ENCODE measurements at places on chromosomes 5 and 9.

DNA sequence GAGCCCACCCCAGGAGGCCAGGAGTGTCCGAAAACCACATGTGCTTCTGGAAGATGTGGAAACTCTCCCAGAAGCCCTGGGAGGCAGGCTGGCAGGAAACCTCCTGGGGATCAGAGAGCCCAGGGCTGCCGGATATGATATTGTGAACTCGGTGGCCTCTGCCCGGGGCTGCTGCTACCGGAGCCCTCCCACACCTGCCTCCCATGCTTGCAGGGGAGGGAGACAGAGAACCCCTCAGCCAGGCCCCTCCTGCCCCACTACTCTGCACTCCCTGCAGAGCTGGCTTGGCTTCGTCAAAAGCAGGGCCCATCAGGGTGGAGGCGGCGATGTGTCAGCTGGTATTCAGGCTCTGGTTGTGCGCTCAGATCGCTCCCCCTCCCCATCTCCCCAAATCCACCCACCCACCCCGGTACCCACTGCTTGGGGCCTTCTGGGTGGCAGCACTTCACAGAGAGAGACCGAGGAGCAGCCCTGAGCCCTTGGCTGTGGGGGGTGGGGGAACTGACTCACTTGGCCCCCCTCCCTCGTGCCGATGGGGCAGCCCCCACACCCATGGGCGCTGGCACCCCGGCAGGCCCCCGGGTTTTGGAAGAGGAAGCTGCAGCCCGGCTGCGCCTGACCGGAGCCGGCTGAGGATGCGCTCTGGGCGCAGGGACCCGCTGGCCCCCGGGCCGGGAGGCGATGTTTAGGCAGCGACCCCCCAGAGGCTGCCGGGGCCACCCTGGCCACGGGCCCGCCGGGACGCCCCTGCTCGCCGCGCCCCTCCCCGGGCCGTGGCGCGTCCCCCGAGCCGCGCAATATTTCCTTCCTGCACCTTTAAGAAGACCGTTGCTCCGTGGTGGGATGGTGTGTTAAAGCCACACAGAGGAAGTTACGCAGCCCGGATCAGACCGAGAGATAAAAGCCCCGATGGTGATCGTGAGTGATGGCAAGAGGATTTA, 786 bp upstream of the NTNG2 start:
- DNase-seq: no peak

DNA sequence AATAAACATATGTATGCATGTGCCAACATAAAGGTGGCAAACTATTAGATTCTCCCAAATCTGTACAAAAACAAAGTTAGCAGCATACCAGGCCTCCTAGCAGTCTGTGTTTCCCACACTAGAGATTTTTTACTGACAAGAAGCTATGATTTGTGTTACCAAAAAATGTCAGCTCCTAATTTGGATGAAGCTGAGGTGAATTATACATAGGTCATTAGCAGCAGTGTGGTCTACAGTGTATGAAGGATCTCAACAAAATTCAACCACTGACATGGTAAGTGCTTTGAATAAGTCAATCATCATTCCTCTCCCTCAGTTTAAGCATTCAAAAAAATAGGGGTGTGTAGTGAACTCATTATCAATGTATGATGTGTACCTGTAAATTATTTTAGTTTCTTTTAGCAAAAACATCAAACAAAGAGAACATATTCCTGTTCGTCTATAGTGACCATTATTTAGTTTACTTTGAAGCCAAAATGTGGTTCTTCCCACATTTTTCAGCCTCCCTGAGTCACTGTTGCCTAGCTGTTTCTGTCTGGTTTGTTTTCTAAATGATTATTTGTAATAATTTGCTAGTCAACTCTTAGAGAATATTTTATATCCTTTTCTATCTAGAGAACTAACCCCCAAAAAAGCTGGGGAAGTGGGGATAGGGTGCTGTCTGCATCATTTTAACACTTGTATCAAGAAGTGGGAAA, 52.1 kb upstream of the RGMB start:
- no peak for DNase-seq

GRCh38 chr9:129412814-129413536, 207.9 kb downstream of the C9orf50 start:
- DNase-seq: peak; percentile 78

- no peak for DNase-seq
These were observed 48.3 kb downstream of the SH3TC2 start for GRCh38 chr5:149014571-149015031.

DNA sequence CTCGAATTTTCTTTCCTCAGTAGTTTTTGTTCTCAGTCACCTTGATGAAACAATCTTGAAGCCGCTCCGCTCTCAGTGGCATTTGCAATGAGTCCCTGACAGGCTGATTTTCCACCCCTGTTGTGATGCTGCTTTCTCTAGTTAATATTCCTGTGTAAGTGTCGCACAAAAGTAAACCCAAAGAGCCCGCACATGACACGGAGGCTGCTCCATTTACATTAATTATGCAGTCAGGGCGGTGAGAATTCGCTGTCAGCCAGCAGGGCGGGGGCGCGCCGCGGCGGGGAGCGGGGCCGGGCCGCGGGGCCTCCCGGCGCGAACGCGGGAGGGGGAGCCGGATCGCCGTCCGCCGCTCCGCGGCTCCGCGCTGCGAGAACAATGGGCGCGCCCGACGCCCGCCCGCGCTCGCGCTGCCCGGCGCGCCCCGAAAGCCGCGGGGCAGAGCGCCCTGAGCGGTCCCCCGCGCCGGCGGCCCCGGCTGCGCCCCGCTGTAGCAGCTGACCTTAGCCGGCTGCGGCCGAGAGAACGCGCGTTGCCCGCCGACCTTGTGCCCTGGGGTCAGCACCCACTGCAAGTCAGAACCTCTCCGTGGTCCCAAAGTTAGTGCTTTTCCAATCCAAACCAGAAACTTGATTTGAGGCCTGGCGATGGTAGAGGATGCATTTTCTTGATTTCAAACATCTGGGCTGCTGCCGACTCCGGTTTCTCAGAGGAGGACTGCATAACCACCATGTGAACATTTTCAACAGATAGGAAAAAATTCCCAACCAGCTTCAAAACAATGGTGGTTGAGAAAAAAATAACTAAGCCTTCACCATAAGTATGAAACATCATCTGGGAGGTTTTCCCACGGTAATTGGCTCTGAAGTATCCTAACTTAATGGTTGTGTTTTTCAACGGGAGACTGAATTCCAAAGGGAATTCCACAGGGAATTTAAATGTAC, 142.6 kb downstream of the PBX3 start:
- DNase-seq: peak; percentile 69

All from substantia nigra (tissue), 51 donors.